Hematopoietic multipotent progenitor cell treated with erythropoietin and hydrocortisone succinate and interleukin-3 and kit ligand, for 8 days (in vitro differentiated cells): ENCODE measurements at places on chromosomes 3 and 15.

DNA sequence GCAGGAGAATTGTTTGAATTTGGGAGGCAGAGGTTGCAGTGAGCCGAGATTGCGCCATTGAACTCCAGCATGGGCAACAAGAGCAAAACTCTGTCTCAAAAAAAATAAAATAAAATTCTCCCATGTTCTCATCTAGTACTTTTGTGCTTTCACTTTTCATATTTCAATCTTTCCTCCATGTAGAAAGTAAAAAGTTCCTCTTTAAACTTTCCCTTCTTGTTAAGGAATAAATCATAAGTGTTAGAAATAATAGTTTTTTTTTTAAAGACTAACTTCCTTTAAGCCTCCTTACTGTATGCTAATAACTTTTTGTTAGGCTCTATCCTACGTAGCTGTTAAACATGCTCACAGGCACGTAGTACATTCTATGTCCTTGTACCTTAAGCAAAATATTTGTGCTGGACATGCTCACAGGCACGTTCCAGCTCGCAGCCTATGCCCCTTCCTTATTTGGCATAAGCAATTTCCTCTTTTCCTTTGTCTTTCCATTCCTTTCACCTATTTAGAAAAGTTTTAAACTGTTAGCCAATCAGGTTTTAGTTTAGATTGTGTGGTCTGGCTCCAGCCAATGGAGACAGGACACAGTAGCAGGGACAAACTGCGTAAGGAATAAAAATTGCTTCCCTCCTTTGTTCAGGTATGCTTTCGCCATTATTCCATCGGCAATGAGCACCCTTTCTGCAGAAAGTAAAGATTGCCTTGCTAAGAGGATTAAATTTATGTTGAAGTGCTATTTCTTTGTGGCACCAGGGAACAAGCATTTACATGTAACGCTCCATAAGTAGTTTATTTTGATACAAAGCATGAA, 38.9 kb upstream of the PIK3CB start:
- no peak for DNase-seq

DNA sequence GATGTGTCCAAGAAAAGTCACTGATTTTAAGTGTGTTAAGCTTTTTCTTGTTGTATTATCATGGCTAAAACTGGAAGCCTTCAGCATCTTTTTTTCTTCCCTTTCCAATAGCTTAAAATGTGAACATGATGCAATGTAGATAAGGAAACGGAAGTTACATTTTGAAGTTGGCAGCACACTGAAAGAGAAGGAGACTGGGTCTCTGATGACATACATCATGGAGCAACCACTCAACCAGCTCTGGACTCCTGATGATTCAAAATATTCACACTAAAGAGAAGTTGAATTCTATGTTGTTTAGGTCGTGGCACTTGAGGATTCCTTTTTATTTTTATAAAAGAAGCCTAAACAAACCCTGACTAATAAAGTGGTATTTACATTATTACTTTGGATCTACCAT, 488.3 kb upstream of the ALCAM start:
- no peak for DNase-seq

GRCh38 chr3:188158731-188159310, 4.9 kb downstream of the LPP start:
- DNase-seq, result no peak

- no peak for DNase-seq
These were observed 33.6 kb upstream of the ETV5 start for GRCh38 chr3:186142393-186142932.

GRCh38 chr15:72737723-72738122, 45.8 kb downstream of the ADPGK start:
- DNase-seq, result no peak

DNA sequence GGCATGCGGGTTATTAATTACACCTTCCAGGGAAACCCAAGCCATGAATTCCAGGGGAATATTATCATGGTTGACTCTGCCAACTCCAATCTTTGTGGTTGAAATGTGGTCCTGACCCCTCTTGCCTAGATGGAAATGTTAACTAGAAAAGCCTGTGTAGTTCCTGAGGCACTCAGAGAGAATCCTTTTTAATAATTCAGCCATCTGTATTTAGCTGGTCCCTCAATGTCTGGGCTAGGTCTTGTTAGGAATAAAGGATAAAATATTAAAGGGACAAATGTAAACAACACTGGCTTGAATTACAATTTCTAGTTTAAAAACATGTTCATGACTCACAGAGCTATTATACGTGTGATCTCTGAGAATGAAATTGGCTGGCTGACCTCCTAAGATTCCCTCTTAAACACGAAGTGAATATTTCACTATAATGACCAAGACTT, 435.2 kb upstream of the SUCLG2 start:
- DNase-seq, result no peak

- no peak for DNase-seq
These were observed 214.2 kb downstream of the FEZF2 start for GRCh38 chr3:62159056-62159708.

DNA sequence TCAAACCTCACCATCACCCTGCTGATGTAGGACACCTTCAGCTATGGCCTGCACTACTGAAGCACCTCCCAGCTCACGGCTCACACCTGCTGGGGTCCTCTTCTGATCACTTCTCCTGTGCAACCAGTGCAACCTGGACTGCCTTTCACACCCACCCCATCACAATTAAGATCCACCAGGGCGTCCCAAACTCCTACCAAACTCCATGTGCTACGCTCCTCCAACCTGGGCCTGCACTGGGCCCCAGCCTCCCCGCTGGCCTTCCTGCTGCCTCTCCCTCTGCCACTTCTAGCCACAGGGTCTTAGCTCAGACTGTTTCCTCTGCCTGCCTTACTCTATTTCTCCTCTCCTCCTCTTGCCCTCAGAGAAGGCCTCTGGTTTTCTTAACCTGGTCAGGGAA, 12.8 kb downstream of the MESD start:
- DNase-seq, result no peak

DNA sequence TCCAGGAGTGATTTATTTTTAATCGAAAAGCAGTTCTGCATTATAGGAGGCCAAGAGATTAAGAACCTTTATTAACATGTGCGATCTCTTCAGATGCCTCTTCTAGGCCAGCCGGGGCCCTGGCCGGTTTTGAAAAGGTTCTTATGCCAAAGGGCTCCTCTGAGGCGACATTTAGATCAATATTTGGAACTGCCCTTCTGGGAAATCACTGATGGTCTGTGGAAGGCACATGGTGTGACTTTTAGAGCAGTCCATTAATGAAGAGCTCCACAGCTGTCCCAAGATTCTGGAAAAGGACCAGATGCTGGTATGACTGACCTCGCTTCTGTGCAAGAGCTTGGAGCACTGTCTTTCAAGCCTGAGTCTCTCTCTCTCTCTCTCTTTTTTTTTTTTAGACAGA, 19.7 kb downstream of the MGLL start:
- DNase-seq, result no peak

DNA sequence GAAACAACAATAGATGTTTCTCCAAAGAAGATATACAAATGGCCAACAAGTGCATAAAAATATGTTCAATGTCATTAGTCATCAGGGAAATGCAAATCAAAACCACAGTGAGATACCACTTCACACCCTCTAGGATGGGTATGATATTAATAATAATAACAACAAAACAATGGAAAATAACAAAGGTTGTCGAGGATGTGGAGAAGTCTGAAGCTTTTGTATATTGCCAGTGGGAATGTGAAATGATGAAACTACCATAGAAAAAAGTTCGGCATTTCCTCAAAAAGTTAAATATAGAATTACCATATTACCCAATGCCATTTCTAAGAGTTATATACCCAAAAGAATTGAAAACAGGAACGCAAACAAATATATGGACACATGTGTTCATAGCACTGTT, 10.8 kb downstream of the BHLHE40 start:
- DNase-seq, result peak; percentile 19

DNA sequence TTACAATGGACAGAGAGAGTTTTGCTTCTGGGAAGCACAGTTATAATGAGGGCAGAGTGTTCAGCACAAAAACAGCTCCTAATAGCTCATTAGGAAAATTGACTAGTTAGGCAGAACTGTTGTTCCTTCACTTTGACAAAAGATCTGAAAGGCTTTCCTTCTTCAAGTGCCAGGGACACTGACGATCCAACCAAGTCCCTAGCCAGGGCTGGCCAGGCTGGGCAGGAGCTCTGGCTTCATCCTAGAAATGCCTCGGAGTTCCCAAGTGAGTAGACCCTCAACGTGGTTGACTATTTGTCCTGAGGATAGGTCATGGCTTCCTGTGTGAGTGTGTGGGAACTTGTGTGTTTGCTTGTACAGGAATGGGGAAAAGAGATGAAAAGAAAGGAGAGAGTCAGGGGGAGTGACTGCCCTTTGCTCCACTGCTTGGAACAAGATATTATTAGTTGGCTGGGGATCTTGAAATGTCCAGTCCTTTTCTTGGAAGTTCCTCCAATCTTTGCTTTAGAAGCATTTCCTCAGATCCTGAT, 617.9 kb downstream of the NTRK3 start:
- DNase-seq, result no peak

- DNase-seq, result no peak
These were observed 11.6 kb upstream of the TAFA4 start for GRCh38 chr3:68943753-68944500.

- DNase-seq, result no peak
These were observed 54.2 kb downstream of the ANKRD28 start for GRCh38 chr3:15743587-15744009.

DNA sequence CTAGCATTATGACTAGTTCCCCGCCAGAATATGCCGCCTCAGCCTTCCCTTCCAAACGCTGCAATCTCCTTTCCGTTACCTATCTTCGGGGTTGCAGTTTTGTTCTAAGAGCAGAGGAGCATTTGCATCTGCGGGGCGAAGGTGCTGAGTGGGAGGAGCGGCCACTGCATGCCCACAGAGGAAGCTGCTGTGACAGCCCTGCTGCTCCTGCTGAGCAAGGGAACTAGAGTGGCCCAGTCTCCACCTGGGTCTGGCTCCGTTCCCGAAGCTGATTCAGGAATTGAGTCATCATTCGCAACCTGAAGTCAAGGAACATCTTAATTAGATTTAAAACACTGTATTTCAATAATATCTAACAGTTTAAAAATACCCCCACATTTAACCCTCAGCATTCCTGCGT, 98.2 kb upstream of the TJP1 start:
- DNase-seq, result no peak

- no peak for DNase-seq
These were observed 393.9 kb upstream of the MCTP2 start for GRCh38 chr15:93837450-93837849.

DNA sequence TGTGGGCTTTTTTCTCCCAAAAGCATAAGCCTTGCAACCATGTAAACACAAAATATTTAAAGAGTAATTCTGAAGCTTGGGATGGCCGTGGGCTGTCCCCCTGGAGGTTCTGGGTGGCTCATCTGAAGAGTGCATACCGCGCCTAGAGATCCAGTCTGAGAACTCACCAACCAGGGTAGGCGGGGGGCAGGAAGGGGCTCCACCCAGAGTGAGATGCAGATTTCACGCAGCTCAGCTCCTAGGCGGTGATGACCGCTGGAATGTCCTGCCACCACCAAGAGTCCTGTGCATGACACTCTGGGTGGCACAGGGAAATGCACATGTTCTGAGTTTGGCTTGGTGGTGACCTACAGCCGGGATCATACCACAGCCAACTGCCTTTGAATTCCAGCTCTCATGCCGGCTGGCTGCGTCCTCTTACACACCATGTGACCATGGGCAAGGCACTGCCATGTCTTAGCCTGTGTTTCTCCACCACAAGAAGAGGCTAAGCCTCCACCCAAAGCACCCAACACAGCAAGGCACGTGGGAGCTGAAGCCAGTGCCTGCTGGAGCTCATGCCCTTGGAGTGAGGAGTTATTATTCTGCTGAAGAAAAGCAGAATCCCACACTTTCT, 125.1 kb upstream of the IQSEC1 start:
- no peak for DNase-seq

DNA sequence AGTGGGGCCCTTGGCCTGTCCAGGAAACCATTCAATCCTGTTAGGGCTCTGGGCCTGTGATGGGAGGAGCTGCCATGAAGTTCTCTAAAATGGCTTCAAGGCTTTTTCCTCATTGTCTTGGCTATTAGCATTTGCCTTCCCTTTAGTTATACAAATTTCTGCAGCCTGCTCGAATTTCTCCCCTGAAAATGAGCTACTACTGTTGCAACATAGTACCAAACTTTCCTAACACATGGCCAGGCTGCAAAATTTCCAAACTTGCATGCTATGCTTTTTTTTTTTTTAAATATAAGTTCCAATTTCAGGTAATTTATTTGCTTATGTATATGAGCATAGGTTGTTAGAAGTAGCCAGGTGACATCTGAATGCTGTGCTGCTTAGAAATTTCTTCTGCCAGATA, 560.8 kb upstream of the TBL1XR1 start:
- no peak for DNase-seq

DNA sequence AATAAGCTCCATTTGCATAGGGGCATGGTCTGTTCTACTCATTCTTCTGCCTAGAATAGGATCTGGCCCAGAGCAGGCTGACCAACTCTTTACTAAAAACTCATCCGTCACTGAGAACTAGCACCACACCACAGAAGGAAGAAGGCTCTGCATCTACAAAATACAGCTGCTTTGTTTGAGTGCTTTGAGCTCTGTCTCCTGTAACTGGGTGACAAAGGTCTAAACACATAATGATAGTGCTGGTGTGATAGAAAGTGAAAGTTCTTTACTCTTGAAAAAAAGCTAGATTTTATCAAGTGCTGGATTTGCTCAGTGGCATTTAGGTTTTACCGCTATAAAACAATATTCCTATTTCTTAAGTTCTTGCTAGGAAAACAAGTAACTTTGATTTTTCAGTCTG, 140.7 kb downstream of the FHIT start:
- DNase-seq, result no peak

DNA sequence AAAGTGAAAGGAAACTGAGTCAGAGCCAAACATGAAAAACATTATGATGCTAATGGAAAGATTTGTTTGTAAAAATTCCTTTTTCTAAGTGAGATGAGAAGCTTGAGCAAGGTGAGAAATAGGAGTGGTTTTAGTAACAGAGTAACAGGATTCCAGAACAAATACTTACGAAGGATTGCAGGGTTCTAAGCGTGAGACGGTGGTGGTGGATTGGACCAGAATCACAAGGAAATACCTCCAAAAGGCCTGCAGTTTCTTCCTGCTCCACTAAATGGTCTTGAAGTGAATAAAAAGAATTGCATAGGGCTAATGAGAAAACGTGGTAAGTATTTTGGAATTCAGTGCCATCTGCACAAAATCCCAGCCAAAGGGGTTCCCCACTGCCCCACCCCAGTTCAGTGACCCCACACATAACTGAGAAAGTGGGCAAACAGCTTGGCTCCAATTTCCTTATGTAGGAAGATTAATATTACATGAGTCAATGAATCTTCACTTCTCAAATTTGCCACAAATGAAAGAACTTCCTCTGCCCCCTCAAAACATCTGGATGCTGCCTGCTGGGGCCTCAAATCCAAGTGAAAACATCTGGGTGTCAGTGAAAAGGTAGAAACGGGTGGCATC, 283.8 kb upstream of the NR2F2 start:
- DNase-seq, result no peak

DNA sequence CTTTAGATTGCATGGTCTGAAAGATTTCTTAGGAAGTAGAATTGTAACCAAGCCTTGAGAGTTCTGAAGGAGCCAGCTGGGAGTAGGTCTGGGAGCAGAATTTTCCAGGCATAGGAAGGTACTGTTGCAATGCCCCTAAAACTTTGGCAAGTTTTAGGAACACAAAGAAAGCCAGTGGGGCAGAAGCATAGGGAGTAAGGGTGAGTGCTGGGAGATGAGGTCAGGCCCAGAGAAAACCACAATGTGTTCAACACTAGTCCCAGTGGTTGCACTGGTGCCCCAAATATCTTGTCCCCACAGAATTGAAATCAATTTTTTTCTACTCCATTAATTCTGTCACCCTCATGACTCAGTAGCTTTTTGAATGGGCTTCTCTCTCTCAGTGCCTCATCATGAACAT, 120.7 kb upstream of the GALNT15 start:
- DNase-seq, result no peak

- DNase-seq, result peak; percentile 85
These were observed 10.6 kb upstream of the WNT7A start for GRCh38 chr3:13890377-13891016.
